Progenitor cell of endocrine pancreas (in vitro differentiated cells): ENCODE measurements at places on chromosomes 5 and 9. TPM values are rescaled to one million over a fixed set of nuclear protein-coding genes. Genes with fewer than 3 reads are reported as not detected.

The KLF4 gene
- total RNA-seq, result 8.0 and 9.2 TPM in 2 replicates

The EXD3 gene
- 31.7 and 33.8 TPM in 2 replicates for total RNA-seq

The FOXD4 gene
- 0.50 and 0.58 TPM in 2 replicates for total RNA-seq

The KCTD16 gene
- 21.2 and 24.3 TPM in 2 replicates for total RNA-seq

The C9orf153 gene
- total RNA-seq, result 0.69 TPM in 1 of 2 replicates, not detected in the other

The LURAP1L gene
- 11.0 and 11.4 TPM in 2 replicates for total RNA-seq

The RANBP17 gene
- total RNA-seq, result 21.8 and 32.8 TPM in 2 replicates

The TXNDC8 gene
- total RNA-seq, result not detected in 2 replicates

The C5orf63 gene
- total RNA-seq, result 9.1 and 9.9 TPM in 2 replicates

The ANKRD31 gene
- 0.55 and 0.80 TPM in 2 replicates for total RNA-seq

The F2RL2 gene
- 0.16 TPM in 1 of 2 replicates, not detected in the other for total RNA-seq

The SLC46A2 gene
- total RNA-seq, result not detected in 2 replicates

DNA sequence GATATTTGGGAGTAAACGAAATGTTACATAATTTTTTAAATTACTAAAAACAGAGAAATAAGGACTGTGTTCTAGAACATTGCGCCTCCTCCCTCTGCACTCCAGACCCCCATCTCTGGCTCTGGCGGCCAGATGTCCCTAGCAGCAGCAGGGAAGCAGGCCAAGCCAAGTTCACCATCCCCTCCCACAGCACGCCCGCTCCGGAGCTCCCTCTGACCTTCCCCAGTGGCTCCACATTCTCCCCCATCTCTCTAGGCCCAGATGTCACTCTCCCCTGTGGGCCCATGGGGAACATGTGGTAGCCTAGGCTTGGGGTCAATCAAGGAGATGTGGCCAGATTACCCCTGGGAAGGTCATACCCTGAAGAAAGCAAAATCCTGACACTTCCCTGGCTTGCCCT lies 6.3 kb upstream of the WNK2 start:
- peaks cover 14% of the 10 kb centered on the region for H3K4me1 ChIP-seq
- H3K27me3 ChIP-seq, result peaks cover 19% of the 10 kb centered on the region
- no peak overlapping the region for H3K27ac ChIP-seq
- DNase-seq, result no peak

DNA sequence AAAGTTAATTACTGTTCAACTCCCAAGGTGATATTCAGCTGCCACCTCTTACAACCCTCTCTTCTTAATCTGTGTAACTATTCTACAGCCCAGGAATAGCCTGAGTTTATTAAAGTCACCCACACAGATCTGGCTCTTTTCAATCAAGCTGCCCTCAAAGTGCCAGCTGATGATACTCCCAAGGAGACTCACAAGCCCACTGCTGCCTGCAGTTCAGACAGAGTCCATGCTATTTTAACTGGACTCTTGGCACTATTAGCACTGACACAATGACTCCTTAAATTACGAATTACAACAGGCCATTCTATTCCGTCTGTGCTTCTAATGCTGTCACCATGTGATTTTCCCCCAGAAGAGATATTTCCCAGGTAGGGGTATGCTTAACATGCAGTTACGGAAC lies 26.3 kb downstream of the REEP5 start:
- no peaks in the 10 kb centered on the region for H3K27me3 ChIP-seq
- H3K4me3 ChIP-seq, result no peak overlapping the region
- no peak for DNase-seq
- H3K36me3 ChIP-seq, result peaks cover 18% of the 10 kb centered on the region

GRCh38 chr9:88534456-88535225 lies at the start of gene NXNL2:
Gene NXNL2 (plus strand): TSS chr9:88535178. CDS start chr9:88535435, 257 bp downstream.
- peaks cover 78% of the 10 kb centered on the region for H3K27me3 ChIP-seq
- peak within 1 kb of the TSS; percentile 61 for H3K4me3 ChIP-seq
- H3K27ac ChIP-seq, result peak within 1 kb of the TSS; percentile 28
- peak; percentile 57 for DNase-seq
- no peaks in the 10 kb centered on the region for H3K36me3 ChIP-seq
- peaks cover 18% of the 10 kb centered on the region for H3K4me1 ChIP-seq

GRCh38 chr5:38845526-38846378 lies at the start of gene OSMR:
Gene OSMR (plus strand): TSS chr5:38846012. CDS start chr5:38869045, 23,033 bp downstream.
- peaks cover 58% of the 10 kb centered on the region for H3K27me3 ChIP-seq
- peaks cover 1% of the 10 kb centered on the region for H3K4me1 ChIP-seq
- no peaks in the 10 kb centered on the region for H3K36me3 ChIP-seq
- H3K4me3 ChIP-seq, result peak within 1 kb of the TSS; percentile 80

- no peaks in the 10 kb centered on the region for H3K27me3 ChIP-seq
- no peaks in the 10 kb centered on the region for H3K4me1 ChIP-seq
- no peaks in the 10 kb centered on the region for H3K36me3 ChIP-seq
- H3K27ac ChIP-seq, result no peak overlapping the region
- H3K4me3 ChIP-seq, result no peak overlapping the region
These were observed 155.0 kb upstream of the PRDM9 start for GRCh38 chr5:23352446-23352845.

- no peaks in the 10 kb centered on the region for H3K27me3 ChIP-seq
- no peak overlapping the region for H3K27ac ChIP-seq
- no peaks in the 10 kb centered on the region for H3K4me1 ChIP-seq
- H3K36me3 ChIP-seq, result peaks cover 10% of the 10 kb centered on the region
These were observed 28.8 kb downstream of the ALG2 start for GRCh38 chr9:99192786-99193465.

DNA sequence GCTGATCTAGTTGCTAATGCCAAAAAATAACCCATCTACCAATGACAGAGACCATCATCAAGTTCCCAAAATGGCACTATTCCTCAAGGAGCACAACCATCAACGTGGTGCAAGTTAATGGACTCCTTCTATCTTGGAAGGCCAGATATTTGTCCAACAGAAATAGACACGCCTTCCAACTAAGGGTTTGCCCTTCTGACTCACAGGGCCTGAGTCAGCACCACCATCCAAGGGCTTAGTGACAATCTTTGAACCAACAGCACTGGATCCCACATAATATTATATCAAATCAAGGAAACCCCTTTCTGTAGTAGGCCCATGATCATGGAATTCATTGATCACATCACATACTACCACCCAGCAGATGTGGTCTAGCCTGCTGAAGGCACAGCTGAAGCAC lies 84.3 kb downstream of the MED27 start:
- no peak overlapping the region for H3K27ac ChIP-seq
- peaks cover 3% of the 10 kb centered on the region for H3K4me1 ChIP-seq
- no peaks in the 10 kb centered on the region for H3K27me3 ChIP-seq
- no peak overlapping the region for H3K4me3 ChIP-seq
- DNase-seq, result no peak
- peaks cover 9% of the 10 kb centered on the region for H3K36me3 ChIP-seq

GRCh38 chr9:119052339-119053030 lies 316.8 kb downstream of the BRINP1 start:
- no peaks in the 10 kb centered on the region for H3K36me3 ChIP-seq
- DNase-seq, result no peak
- H3K27ac ChIP-seq, result no peak overlapping the region
- peaks cover 23% of the 10 kb centered on the region for H3K27me3 ChIP-seq
- no peak overlapping the region for H3K4me3 ChIP-seq

GRCh38 chr5:40497573-40497972 lies 182.1 kb upstream of the PTGER4 start:
- H3K4me3 ChIP-seq, result no peak overlapping the region
- H3K4me1 ChIP-seq, result no peaks in the 10 kb centered on the region
- no peak for DNase-seq

DNA sequence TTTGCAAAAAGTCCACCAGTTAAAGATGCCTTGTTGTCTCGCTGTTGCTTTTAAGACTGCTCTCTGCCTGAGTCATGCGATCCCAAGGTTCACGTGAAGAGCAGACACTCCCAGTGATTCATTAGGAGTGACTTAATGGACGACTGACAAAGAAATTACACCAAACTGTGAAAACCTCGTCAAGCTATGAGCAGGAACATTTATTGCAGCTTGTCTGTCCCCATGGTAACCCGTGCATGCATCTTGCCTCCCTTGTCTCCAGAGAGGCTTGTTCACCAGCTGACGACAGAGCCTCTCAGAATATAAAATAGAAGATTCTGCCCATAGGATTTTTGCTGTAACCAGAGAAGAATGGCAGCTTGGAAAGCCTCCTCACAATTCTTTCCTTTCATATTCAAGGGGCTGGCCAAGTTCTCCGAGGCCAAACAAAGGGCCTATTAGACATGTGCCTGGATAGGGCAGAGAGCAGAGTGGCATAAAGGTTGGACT lies 352.7 kb downstream of the SPOCK1 start:
- no peak overlapping the region for H3K4me3 ChIP-seq
- H3K27me3 ChIP-seq, result peaks cover 19% of the 10 kb centered on the region
- peaks cover 18% of the 10 kb centered on the region for H3K4me1 ChIP-seq
- no peak for DNase-seq
- no peaks in the 10 kb centered on the region for H3K36me3 ChIP-seq

DNA sequence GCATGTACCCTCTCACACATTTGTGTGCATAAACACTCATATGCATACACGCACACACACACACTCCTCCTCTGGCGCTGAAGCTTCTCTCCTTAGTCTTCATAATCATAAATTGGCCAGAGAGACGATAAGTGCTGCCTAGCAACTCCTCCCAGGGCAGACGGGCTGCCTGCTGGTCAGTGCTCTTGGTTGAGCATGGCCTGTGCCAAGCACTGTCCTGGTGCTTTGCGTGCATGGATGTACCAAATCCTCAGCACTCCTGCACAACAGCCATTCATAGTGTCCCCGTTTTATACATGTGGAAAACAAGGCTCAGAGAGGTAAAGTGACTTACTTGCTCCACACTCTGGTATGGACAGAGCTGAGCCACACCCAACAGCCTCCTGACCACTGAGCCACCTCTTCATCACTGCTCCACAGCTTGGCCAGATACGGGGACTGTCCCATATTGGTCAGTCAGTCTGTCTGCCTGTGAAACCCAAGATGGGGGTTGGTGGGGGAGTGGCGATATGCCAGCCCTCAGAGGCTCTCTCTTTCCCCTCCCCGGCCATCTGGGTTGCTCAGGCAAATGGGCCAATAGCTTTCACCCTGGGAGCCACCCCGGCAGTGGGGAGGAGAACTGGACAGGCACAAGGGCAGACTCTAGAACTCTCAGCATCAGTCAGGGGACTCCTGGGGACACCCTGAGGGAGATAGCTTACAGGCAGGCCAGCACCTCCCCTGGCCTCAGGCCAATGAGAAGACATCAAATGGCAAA lies 64.3 kb upstream of the GARNL3 start:
- H3K27ac ChIP-seq, result no peak overlapping the region
- H3K27me3 ChIP-seq, result no peaks in the 10 kb centered on the region
- peaks cover 4% of the 10 kb centered on the region for H3K36me3 ChIP-seq
- H3K4me1 ChIP-seq, result no peaks in the 10 kb centered on the region
- no peak for DNase-seq

DNA sequence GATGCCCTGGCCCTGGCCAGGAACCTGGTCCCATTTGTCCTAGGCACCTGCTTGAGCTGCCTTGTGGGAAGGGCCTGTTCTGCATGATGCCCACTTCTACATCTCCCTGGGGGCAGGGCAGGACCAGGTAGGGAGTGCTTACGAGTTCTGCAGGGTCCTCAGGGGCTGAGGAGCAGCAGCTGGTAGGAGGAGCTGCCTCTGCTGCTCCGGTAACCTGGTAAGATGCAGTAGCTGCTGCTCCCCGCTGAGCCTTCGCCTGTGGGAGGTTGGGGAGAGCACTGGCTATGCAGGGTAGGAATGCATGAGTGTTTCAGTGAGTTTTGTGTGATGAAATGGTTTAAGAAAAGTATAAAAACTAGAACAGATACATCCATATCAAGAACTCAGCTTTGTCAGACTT lies 13.6 kb downstream of the LRRC8A start:
- H3K36me3 ChIP-seq, result peaks cover 8% of the 10 kb centered on the region
- H3K27ac ChIP-seq, result no peak overlapping the region
- no peaks in the 10 kb centered on the region for H3K27me3 ChIP-seq
- no peak overlapping the region for H3K4me3 ChIP-seq

- H3K4me1 ChIP-seq, result peaks cover 2% of the 10 kb centered on the region
- no peak for DNase-seq
- peaks cover 19% of the 10 kb centered on the region for H3K27me3 ChIP-seq
These were observed 1327.8 kb upstream of the WWC1 start for GRCh38 chr5:166963596-166963995.

GRCh38 chr9:79387101-79387835 lies 184.5 kb upstream of the TLE4 start:
- no peaks in the 10 kb centered on the region for H3K4me1 ChIP-seq
- no peaks in the 10 kb centered on the region for H3K36me3 ChIP-seq
- no peak for DNase-seq
- no peak overlapping the region for H3K27ac ChIP-seq
- no peak overlapping the region for H3K4me3 ChIP-seq

- H3K4me1 ChIP-seq, result no peaks in the 10 kb centered on the region
- no peaks in the 10 kb centered on the region for H3K36me3 ChIP-seq
- H3K27ac ChIP-seq, result no peak overlapping the region
- H3K4me3 ChIP-seq, result no peak overlapping the region
- H3K27me3 ChIP-seq, result peaks cover under 1% of the 10 kb centered on the region
These were observed 585.7 kb upstream of the ZNF608 start for GRCh38 chr5:125331987-125332598.

GRCh38 chr9:98502976-98503325 lies 205.8 kb downstream of the GABBR2 start:
- peaks cover 2% of the 10 kb centered on the region for H3K4me1 ChIP-seq
- no peak overlapping the region for H3K27ac ChIP-seq
- H3K27me3 ChIP-seq, result peaks cover 13% of the 10 kb centered on the region
- H3K4me3 ChIP-seq, result no peak overlapping the region
- no peaks in the 10 kb centered on the region for H3K36me3 ChIP-seq

DNA sequence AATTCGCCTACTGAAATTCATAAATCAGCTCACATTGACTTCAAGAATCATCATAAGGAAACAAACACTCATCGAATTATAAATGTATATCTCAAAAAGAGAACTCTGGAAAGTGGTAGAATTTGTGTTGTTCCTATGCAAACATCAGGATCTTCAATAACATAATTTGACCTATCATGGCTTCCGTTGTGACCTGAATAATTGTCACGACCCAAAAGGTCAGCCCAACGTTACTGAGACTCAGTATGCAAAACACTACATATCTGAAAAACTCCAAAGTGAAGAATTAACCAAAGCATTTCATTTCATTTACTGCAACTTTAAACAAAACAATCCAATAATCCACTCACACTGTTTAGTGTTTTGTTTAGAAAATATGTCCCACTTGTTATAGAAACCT lies 1.2 kb downstream of the RAPGEF6 start:
- H3K27me3 ChIP-seq, result no peaks in the 10 kb centered on the region
- peak overlapping the region; percentile 94 for H3K4me3 ChIP-seq
- H3K36me3 ChIP-seq, result no peaks in the 10 kb centered on the region
- peak overlapping the region; percentile 99 for H3K27ac ChIP-seq

- no peak for DNase-seq
- peaks cover 11% of the 10 kb centered on the region for H3K27me3 ChIP-seq
- no peak overlapping the region for H3K4me3 ChIP-seq
- H3K36me3 ChIP-seq, result peaks cover 10% of the 10 kb centered on the region
- peaks cover 14% of the 10 kb centered on the region for H3K4me1 ChIP-seq
- H3K27ac ChIP-seq, result no peak overlapping the region
These were observed 116.0 kb downstream of the SLC12A2 start for GRCh38 chr5:128199611-128200010.
